OCI-M1 (cell line): ENCODE measurements at places on chromosomes 3 and 15.

- DNase-seq = no peak
Measured at GRCh38 chr3:127038466-127038865, 55.6 kb downstream of the PLXNA1 start.

- no peak for DNase-seq
Measured at GRCh38 chr15:63057468-63058345, 15.2 kb downstream of the TPM1 start.

- DNase-seq = no peak
Measured at GRCh38 chr3:191915712-191916111, 454.7 kb downstream of the PYDC2 start.

- DNase-seq = no peak
Measured at GRCh38 chr3:66242788-66243464, 22.1 kb downstream of the SLC25A26 start.

GRCh38 chr15:77538027-77538451 is 94.7 kb downstream of the LINGO1 start:
- DNase-seq = no peak

- no peak for DNase-seq
Measured at GRCh38 chr3:177596816-177597271, 399.6 kb upstream of the TBL1XR1 start.

GRCh38 chr3:193851941-193852674 is 259.1 kb downstream of the OPA1 start:
- DNase-seq = no peak

GRCh38 chr3:132199451-132199850 is 117.8 kb upstream of the ACP3 start:
- DNase-seq = no peak

- DNase-seq = no peak
Measured at GRCh38 chr15:101182215-101182614, 69.6 kb downstream of the CHSY1 start.

GRCh38 chr3:47932421-47932820 is 83.8 kb downstream of the MAP4 start:
- no peak for DNase-seq

GRCh38 chr15:80251428-80252120 is 439 bp downstream of the CTXND1 start:
- no peak for DNase-seq

GRCh38 chr15:77658304-77658703 is 25.6 kb upstream of the LINGO1 start:
- no peak for DNase-seq

GRCh38 chr3:8500989-8501370 is 643 bp upstream of the LMCD1 start:
- DNase-seq = no peak

GRCh38 chr3:150341891-150342290 is 66.2 kb upstream of the TSC22D2 start:
- DNase-seq = no peak

DNA sequence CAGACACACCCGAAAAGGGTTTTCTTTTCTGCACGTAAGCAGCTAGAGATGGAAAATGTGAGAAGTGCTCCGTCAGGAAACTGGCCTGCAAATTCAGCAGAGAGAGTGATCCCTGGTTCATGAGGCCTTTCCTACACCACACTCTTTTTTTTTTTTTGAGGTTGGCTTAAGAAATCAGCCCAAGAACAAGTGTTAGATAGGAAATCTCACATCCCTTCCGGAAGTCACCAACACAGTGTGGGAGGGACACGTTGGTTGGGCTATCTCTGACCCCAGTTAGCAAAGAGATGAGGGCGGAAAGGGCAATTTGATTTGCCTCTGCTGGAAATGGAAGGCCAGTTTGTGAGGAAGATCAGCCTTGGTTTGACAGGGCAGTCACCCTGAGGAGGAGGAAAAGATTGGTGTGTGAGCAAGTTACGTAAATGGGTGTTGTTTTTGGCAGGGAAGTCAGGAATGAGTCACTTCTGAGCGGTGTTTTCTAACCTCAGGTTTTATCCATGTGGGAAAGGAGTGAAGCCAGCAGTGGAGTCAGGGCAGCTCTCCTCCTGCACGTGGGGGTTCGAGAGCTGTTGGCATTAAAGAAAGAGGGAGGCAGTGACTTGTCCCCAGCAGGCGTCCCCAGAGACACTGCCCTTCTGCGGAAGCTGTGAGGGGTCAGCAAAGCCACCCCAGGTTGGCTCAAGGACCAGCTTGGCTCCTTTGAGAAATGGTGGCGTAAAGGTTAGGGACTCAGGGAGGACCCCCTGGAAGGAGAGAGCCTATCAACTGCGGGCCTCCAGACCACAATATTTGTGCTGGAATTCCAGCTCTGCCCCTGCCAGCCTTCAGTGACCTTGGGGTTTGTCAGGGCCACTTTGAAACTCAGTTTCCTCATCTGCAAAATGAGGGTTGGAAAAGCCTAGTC is 237.6 kb upstream of the BHLHE40 start:
- peak; percentile 97 for DNase-seq

DNA sequence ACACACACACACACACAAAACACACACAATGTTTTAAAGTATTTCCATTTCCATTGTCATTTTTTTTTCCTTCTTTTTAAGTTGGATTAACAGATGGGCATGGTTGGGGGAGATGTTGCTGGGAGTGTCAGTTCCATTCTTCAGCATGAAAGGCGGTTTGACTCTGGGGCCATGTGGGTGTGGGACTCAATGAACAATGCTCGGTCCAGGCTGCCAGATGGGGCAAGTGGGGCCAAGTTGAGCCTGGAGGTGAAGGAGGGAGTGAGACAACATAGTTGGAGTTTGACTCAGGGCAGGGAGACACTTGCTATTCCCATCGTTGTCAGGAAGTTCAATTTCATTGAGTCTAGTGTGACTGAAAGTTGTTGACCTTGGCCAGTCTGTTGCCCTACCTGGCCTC is 125.3 kb downstream of the TLE3 start:
- no peak for DNase-seq

DNA sequence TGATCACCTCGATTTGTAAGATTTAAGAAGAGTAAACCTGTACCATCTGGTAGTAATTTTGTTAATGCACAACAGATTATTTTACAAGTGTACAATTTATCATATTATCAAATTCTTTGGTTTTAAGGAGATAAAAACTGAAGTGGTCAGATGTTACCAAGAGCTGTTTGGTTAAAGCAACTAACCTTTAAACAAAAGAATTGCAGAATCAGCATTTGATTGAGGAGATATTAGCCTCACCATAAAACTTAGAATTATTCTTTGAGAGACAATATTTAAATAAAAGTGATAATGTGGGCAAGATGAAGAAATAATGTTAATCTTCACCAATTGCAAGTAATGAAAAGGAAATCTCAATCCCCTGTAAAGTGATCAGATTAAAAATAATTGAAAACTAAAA is 1034.9 kb downstream of the ROBO1 start:
- no peak for DNase-seq

GRCh38 chr3:175073219-175073905 is 214.2 kb downstream of the NAALADL2 start:
- DNase-seq = no peak

DNA sequence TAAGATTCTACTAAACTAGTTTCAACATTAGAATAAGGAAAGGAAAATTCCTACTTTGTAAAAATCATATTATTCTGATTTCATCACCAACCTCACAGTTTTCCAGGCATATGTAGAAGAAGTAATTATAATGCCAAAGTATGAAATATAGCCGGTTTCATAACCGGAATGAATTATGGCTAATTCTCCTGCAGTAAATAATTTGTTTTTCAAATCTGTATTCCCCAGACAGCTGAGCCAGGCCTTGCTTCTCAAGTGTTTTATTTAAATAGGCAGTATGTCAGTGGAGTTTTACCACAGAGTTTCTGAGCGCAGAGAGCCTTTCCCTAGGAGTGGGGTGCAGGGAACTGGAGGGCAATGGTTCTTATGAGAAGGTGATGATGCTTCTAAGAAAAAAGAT is 8.7 kb upstream of the CPA3 start:
- no peak for DNase-seq

- no peak for DNase-seq
Measured at GRCh38 chr15:72902245-72902918, 118.8 kb upstream of the ADPGK start.

DNA sequence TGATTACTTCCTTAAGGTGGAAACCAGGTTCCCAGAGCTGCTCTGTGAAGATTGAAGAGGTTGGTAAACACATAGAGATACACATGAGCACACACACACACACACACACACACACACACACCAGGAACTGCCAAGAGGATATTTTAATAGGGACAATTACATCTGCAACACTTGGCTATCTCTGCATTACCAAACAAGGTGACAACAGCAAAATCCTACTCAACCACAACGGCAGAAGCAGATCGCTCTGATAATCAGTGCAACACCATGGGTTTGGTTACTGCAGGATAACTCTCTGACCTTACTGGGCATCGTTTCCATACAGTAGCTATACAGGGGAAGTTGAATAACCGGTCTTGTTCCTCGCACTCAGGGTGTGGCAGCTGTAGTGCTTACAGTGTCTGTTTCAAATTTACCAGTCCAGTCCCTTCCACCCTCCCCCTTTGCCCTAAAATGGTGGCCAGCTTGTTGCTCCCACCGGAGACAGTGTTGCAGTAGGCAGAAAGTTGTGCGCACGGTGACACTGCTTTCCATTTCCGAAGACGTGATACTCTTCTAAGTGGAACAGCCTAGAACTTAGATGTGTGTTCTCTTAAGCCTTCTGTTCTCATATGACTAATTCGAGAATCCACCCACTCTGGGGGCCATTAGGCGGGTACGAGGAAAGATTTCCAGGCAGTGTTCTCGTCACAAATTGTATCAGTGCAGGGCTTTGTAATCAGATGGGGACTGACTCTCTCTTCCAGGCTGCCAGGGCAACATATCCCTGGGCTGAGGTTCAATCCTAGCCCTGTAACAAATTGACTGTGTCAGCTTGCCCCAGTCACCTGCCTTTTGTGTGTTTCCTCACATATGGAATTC is 176.2 kb downstream of the P3H2 start:
- DNase-seq = peak; percentile 25

DNA sequence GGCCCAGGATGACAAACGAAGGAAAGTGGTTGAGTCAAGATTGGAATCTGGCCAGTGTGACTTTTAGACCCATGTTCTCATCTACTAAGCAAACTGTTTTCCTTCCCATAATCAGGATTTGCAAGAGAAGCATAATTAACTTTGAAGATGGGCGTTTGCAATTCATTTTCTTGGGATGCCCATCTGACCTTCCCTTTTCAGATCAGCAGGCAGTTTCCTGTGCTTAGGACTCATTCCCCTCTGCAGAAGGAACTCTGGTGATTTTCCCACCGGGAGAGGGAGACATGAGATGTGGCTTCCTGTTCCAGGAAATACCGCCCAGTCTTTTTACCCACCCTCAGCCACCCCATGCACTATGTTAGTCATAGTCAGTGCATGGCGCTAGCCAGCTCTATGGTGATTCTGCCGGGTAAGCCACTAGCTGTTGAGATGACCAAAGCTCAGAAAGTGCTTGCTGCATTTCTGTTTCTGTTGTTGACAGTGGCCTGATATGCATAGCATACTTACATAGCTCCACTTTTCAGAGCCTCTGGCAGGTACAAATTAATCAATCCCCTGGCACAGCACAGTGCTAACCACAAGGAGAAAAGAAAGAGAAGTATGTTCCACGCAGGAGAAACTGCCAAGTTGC is 129.4 kb downstream of the VGLL4 start:
- DNase-seq = peak; percentile 78

- DNase-seq = no peak
Measured at GRCh38 chr3:168604767-168605166, 509.0 kb upstream of the GOLIM4 start.

DNA sequence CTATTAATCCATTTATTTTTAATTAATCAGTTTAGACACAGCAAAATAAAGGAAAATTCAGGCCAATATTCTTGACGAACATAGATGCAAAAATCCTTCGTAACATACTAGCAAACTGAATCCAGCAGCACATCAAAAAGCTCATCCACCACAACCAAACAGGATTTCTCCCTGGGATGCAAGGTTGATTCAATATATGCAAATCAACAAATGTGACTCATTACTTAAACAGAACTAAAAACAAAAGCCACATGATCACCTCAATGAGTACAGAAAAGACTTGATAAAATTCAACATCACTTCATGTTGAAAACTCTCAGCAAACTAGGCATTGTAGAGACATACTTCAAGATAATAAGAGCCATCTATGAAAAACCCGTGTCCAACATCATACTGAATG is 364.1 kb upstream of the THBS1 start:
- no peak for DNase-seq

- no peak for DNase-seq
Measured at GRCh38 chr3:194617827-194618226, 15.4 kb downstream of the TMEM44 start.

DNA sequence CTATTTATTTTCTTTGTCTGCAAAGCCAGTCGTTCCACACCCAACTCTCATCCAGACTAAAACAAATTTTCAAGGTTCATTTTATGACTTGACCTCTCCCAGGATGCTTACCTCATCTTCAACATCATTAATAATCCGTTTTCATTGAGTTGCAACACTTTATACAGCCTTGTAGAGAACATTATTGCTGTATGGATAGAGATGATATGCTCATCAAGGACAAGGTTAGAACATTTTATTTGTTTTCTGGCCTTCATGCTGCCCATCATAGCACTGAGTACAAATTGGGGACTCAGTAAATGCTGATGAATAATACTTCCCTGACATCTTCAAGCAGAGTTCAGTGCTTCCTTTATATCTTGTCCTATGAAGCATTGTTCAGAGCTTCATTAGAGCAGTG is 120.2 kb downstream of the OXSM start:
- DNase-seq = no peak

- DNase-seq = no peak
Measured at GRCh38 chr3:135248213-135248612, 453.2 kb downstream of the EPHB1 start.

- DNase-seq = no peak
Measured at GRCh38 chr3:68958932-68959331, 26.6 kb upstream of the TAFA4 start.

DNA sequence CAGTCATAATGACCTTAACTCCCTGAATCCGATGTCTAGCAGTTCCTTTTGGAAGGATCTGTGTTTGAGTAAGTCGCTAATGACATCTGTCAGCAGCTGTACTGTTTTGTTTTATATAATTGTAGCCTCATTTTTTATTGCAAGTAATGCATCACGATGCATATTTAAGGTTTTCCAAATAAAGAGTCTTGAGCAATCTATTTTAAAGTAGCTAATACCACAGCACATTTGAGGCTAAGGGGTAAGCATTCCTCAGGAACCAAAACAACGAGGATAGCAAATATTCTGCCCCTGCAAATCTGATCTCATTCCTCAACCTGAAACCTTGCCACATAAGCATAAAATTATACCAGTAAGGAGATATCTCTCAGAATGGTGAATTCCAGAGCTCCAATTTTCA is 98.7 kb downstream of the TBC1D5 start:
- no peak for DNase-seq
